ENCODE measurements at places on chromosomes 7 and 10. TPM values are rescaled to one million over a fixed set of nuclear protein-coding genes. Genes with fewer than 3 reads are reported as not detected.

The C10orf105 gene
- total RNA-seq = 2.9 TPM

The SPDYE11 gene
- under 0.01 TPM for total RNA-seq

The CUBN gene
- total RNA-seq = 1.4 TPM

The GBX1 gene
- total RNA-seq = not detected

The TYW1B gene
- 3.9 TPM for total RNA-seq

Data from articular chondrocyte of knee joint (primary cell).